ENCODE measurements at places on chromosomes 3 and 15.

DNA sequence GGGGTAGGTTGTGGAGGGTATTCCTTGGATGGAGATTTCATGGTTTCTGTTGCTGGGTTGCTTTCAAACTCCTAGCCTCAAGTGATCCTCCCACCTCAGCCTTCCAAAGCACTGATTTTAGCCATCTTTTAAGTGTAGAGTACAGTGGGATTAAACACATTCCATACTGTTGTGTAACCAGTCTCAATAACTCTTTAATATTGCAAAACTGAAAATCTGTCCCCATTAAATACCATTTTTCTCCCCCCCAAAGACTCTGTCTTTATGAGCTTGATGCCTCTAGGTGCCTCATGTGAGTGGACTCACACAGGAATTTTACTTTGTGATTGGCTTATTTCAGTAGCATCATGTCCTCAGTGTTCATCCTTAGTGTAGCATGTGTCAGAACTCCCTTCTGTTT is 74.7 kb upstream of the ATP10A start:
- DNase-seq: no peak

GRCh38 chr15:95497634-95498033 is 832.9 kb upstream of the NR2F2 start:
- no peak for DNase-seq

DNA sequence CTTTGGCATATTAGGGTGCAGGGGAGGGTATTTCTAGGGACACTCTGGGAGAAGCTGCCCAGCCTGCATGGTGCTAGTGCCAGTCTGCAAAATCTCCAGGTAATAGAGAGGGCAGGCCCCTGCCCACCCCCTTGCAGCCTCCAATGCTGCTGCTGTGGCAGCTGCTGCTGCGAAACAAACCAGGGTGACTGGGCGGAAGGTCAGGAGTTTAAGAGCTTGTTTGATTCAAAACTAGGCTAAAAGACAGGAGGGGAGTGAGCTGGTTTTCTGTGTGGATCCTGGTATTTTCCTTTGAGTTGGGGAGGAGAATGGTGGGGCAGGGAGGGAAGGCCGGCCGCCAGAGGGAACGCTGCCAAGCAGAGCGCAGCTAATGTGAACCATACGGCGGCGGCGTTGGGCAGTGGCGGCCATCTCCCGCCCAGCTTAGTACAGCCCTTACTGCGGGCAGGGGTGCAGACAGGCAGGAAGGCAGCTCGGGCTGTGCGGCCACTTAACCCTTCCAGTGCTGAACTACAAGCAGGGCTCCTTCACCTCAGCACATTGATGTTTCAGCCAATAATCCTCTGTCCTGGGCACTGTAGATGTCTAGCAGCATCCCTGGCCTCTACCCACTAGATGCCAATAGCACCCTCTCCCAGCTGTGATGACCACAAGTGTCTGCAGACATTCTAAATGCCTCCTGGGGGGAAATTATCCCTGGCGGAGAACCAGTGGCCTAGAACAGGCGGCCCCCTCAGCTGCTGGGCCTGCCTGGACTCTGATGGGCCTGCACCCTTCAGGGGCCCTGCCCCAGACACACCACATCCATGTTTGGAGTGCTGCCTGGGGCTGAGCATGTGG is 125.7 kb downstream of the EEFSEC start:
- DNase-seq: no peak

- no peak for DNase-seq
Observed at GRCh38 chr15:36373550-36373949, 205.9 kb upstream of the CDIN1 start.

- DNase-seq: no peak
Observed at GRCh38 chr15:87896936-87897335, 359.6 kb downstream of the NTRK3 start.

- no peak for DNase-seq
Observed at GRCh38 chr3:172918165-172918564, 167.6 kb downstream of the ECT2 start.

DNA sequence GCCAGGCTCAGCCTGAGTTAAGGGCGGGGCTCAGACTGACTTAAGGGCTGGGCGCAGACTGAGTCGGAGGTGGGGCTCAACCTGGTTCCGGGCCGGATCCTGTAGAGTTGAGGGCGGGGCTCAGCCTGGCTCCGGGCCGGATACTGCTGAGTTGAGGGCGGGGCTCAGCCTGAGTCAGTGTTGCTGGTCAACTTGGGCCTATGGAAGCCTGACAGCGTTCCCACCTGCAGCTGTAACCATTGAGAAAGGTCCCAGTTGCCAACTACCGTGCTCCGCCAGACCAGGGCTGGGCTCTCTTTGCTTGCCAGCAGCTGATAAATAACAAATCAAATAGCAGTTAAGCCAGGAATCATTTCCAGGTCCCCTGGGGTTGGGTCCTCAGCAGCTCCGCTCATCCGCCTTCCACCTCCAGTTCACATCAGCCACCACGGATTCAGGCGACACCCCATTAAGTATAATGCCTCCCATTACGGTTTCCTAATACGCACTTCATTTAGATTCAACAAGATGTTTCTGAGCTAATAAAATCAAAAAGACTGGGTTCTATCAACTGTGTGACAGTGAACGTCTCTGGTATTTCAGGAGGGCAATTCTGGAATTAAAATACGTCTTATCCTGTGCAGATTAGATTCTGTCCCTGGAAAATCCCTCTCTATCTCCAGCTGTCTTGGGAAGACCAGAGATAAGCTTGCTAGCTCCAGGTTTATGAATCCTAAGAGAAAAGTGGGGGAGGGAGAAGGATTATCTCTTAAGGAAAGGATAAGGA is 7.3 kb downstream of the GRIP2 start:
- no peak for DNase-seq

DNA sequence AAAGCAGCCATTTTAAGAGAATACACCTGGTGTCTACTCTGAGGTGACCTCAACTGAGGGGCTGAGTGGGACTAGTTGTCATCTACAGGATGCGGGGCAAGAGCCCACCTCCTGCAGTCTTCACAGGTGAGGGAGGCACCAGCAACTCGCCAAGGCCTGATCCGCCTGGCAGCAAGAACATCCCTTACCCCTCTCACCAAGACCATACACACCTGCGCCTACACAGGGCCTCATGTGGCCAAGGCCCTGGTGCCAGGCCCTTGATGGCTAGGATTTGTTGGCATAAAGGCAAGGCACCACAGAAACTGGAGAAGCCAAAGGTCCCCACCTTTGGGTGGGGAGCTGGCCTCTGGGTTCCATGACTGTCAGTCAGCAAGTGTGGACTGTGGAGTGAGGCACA is 18.4 kb downstream of the ELP6 start:
- DNase-seq: no peak

DNA sequence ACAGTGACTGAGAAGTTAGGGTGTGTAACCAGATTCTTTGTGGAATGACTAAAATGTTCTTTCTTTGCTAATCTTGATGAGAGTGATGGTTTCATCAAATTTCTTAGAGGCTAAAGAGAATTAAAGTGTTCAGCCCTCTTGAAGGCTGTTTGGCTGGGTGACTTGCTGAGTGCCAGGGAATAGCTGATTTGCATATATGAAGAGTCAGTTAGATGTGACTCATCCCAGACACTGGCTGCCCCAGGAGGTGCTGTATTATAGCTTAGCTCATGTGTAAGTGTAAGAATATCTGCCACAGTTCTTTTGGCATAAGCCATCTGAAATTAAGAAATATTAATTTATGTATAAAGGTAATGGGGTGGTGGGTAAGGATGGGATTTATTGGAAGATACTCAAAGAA is 535.1 kb downstream of the NLGN1 start:
- no peak for DNase-seq
